Activated CD4-positive, alpha-beta T cell treated with anti-CD3 and anti-CD28 coated beads for 48 hours (primary cell): ENCODE measurements at places on chromosomes 2 and 18.

DNA sequence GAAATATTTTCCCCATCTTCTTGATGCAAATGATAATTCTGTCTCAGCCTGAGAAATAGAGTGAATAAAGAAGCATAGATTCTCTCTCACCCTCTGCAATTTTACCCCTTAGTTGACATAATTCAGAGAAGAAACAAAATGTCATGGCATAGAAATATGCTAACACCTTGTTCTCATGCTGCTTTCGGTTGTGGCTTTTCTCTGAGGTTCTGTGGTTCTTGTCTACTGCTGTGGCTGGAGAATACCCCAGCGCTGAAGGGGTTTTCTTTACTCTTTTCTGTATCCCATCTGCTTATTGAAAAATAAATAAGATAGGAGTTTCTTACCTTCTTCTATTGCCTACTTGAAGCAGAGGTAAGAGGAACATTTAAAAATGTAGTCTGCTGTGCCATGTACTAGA is 15.4 kb upstream of the RAB27B start:
- DNase-seq = no peak

DNA sequence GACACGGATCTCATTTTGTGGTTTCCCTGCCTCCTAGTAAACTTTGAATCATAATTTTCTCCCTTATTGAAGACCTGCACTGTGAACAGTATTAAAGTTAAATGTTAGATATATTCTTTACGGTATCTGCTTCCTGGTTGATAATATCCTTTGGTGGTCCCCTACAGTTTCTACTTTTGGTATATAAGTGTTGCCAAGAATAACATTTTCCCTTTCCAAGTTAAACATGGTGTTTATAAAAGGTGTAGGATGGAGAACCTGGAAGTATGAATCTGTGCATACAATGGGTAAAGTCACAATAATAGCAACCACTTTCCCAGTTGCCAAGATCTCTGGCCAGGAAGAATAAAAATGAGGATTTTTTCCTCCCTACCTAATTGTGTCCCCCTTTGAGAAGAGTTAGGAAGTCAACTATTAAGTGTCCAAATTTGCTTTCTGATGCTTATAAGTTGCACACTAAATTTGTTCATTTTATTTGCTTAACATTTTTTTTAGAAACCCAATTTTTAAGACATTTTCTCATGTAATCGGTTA is 201.0 kb upstream of the STK17B start:
- DNase-seq = no peak

GRCh38 chr18:68667121-68667520 is 47.8 kb downstream of the TMX3 start:
- DNase-seq = no peak

- no peak for DNase-seq
Measured at GRCh38 chr2:27993402-27993787, 102.9 kb downstream of the BABAM2 start.

GRCh38 chr2:113894156-113894743 is 4.4 kb downstream of the ACTR3 start:
- no peak for DNase-seq

- DNase-seq = no peak
Measured at GRCh38 chr2:232890896-232891601, 21.0 kb downstream of the SNORC start.

GRCh38 chr2:156719036-156719435 is 282.9 kb downstream of the GPD2 start:
- no peak for DNase-seq

DNA sequence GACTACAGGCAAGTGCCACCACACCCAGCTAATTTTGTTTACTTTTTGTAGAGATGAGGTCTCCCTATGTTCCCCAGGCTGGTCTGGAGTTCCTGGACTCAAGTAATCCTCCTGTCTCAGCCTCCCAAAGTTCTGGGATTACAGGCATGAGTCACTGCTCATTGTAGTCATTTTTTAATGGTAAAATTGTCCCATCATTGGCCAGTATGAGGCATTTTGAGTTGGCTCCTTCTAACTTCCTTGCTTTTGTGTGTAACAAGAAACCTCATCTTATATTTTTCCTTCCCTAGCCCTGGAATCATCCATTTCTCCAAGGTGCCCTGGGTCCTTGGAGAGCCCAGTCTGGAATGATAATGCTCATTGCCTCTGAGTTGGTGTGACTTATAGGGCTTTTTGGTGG is 148.5 kb downstream of the INHBB start:
- DNase-seq = no peak

DNA sequence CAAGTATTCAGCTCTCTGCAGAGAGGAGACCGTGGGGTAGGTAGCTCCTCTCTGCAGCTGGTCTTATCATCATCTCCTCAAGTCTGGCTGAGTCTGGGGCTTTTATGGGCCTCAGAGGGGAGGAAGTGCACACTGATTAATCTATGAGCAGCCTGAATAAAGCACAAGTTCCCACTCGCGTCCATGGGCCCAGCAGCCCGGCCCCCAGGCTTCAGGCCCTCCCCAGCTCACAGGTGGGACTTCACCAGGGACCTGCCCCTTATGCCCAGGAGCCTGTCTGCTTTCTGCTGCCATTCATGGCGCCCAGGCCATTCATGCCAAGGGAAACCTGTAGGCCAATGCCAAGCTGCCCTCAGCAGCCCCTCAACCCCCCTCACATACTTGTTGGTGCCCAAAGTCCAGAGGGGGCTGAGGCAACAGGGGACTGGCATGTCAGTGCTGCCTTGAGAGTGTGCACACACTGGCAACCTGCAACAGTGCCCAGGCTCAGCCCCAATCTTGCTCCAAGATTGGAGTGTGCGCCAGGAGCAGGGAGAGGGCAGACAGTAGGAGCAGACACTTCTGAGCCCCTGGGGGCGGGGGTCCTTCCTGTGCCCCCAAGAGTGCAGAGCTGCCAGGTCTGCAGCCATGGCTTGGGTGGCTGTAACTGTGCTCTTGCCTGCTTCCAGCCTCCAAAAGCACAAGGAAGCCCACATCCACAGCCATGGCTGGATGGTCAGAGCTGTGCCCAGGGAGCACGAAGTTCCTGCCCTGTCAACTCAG is 375.6 kb upstream of the VWC2L start:
- DNase-seq = no peak

DNA sequence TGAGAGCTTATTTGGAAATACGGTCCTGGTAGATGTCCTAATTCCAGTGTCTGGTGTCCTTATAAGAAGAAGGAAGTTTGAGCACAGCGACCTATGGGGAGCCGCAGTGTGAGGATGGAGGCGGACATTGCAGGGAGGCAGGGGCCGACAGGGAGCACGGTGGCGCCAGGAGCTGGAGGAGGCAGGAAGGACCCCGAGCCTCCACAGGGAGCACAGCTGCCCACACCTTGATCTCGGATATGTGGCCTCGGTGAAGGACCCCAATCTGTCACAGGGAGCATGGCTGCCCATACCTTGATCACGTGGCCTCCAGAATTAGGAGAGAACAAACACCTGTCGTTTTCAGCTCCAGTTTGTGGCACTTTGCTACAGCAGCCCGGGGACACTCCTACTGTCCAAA is 461.6 kb upstream of the SALL3 start:
- DNase-seq = no peak

- DNase-seq = no peak
Measured at GRCh38 chr18:55370936-55371335, 217.1 kb downstream of the TCF4 start.

DNA sequence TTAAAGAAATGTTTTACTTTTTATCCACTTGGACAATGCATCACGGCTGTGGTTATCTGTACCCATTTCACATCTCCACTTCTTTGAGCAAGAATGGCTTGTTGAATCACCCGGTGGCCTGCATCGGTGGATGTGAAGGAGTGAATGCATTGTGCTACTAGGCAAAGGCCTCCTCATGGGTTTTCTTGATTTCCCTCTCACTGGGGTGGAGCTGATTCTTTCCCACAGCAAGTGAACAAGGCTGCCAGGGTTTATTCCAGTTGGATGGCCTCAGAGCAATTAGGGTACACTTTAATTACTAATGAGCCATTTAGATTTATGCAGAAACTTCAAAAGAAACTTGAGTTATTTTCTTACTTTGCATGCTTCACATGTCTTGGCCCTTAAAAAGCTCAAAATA is 387.1 kb downstream of the RND3 start:
- no peak for DNase-seq

DNA sequence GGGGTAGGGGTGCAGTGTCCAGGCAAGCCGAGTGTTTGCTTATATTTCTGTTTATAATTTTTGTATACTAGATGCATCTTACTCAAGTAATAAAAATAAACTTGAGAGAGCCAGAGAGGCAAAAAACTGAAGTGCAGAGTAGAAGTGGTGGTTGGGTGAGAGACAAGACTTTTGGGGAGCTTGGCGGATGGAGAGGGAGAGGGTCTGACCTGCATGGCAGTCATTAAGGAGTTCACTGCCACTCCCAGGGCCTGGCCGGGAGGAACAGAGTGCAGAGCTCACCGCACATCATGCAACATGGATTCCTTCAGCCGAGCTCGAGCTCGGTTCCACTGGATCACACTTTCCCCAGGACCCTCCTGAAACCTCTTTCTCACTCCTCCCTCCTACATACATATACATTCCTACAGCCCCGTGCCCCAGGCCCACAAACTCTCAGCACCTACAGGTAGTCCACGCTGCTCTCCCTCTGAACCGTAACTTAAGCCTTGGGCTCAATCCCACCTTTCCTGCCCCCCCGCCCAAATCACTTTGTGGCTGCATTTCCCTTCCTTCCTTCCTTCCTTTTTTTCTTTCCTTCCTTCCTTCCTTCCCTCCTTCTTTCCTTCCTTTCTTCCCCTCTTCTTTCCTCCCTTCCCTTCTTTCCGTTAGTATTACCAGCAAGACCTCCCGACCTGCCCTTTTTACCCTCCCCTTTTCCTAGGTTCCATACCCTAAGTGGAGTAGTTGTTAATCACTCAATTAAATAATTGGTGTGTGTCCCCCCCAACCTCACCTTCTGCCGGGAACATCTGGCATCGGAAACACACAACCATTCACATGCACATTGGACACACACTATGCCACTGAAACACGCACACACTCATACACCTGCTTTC is 37.1 kb upstream of the ATP6V1B1 start:
- no peak for DNase-seq
